NCI-H1105 treated with DMSO at 0.1 percent for 48 hours (cell line): ENCODE measurements at places on chromosomes 5 and 9.
A peak's percentile ranks its signal among the peaks of the same experiment; 100 is the strongest.

- DNase-seq, result peak; percentile 77
These were observed 143.7 kb upstream of the SLC30A5 start for GRCh38 chr5:68950125-68950524.

DNA sequence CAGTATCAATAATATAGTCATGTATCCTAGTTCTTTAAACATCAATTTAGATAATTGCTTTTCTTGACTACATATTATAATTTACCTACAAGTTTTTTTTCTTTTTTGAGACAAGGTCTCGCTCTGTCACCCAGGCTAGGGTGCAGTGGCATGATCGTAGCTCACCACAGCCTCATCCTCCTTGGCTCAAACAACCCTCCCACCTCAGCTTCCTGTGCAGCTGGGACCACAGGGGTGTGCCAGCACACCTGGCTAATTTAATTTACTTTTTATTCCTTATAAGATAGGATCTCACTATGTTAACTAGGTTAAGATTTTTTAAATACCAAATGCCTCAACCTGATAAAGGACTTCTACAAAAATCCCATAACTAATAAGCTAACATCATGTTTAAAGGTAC lies 21.1 kb downstream of the UIMC1 start:
- DNase-seq, result no peak

- no peak for DNase-seq
These were observed 337.8 kb downstream of the DEPDC1B start for GRCh38 chr5:60362158-60362557.

GRCh38 chr5:136295914-136296313 lies 69.4 kb downstream of the TRPC7 start:
- no peak for DNase-seq

DNA sequence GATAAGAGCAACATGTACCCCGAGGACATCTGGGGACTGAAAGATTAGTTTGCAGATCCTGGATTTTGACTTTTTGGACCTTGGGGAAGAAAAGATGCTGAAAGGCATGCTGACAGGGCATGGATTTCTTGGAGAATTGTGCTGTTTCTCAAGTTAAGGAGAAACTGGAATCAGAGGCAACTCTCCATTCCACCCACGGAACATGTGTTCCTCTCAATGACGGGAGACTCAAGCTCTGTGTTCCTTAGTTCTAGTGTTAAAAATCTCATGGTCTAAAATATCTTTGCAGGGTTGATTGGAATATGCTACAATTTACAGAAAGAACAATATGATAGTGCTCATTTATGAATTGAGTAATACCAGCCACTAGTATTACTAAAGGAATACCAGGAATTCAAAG lies 34.4 kb upstream of the CDH12 start:
- no peak for DNase-seq

DNA sequence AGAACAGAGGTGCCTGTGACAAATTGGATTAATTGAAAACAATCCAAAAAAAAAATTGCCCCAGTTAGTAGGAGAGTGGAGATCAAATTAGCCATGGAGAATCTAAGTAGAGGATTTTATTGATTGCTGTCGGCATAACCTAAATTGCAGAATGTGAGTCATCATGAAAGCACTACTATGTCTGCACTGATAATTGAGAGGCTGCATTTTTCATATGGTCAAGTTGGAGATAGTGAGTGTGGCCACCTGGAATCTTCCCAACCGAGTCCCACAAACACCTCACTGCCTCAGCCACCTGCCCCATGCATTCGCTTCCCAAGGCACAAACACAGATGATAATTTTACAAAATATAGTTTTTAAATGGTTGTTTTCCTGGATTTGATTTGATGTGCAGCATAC lies 123.7 kb downstream of the NTRK2 start:
- no peak for DNase-seq

- no peak for DNase-seq
These were observed 45.3 kb upstream of the NAA35 start for GRCh38 chr9:85895685-85896084.

GRCh38 chr5:89707891-89708290 lies 701.7 kb downstream of the CETN3 start:
- DNase-seq, result no peak

GRCh38 chr5:154237946-154238345 lies 47.4 kb downstream of the GALNT10 start:
- DNase-seq, result no peak

- DNase-seq, result no peak
These were observed 1.1 kb upstream of the UBAP2 start for GRCh38 chr9:34049630-34050384.

GRCh38 chr5:112594941-112595340 lies 142.7 kb upstream of the APC start:
- DNase-seq, result no peak

DNA sequence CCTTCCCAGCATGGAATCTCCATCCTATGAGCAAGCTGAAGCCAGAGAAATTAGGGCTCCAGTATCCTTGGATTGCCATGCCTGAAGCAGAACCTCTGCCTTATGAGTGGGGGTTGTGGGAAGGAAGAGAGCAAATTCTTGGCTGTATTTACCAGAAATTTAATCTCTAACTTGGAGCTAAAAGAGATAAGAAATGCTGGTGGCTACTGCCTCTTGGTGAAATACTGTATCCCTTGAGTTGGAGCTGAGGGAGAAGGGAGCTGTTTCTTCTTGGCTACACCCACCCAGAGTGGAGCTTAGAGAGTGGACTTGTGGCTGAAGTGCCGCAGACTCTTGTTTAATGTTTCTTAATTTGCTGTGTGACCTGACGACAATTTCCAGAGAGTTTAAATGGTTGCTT lies 447.3 kb downstream of the ARHGEF28 start:
- DNase-seq, result no peak

GRCh38 chr9:110742741-110743371 lies 74.3 kb downstream of the MUSK start:
- no peak for DNase-seq

DNA sequence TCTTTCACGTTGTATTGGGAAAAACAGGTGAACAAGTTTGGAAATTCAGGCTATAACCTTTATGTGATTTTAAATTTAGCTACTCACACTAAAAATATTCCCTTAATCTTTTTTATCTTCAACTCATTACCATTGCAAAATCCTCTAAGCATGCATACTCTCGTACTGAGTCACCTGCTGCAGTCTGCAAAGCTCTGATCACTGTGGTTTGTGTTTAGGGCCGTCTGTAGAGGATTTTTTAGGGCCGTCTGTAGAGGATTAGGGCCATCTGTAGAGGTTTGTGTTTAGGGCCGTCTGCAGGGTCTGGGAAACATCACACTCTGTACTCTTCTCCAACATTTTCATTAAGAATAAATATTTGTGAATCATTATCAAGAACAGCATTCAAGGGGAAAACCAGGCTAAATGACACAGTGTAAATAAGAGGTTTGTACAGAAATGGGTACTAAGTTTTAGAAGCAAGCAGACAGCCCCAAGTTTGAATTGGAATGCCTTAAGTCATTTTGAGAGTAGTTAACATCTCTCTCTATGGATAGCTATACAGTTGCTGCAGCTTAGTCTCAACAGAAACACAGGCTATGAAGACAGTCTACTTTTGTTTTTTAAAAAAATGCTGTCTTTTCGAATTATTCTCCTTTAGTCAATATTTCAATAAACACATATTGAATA lies 155.0 kb upstream of the TSLP start:
- DNase-seq, result no peak

DNA sequence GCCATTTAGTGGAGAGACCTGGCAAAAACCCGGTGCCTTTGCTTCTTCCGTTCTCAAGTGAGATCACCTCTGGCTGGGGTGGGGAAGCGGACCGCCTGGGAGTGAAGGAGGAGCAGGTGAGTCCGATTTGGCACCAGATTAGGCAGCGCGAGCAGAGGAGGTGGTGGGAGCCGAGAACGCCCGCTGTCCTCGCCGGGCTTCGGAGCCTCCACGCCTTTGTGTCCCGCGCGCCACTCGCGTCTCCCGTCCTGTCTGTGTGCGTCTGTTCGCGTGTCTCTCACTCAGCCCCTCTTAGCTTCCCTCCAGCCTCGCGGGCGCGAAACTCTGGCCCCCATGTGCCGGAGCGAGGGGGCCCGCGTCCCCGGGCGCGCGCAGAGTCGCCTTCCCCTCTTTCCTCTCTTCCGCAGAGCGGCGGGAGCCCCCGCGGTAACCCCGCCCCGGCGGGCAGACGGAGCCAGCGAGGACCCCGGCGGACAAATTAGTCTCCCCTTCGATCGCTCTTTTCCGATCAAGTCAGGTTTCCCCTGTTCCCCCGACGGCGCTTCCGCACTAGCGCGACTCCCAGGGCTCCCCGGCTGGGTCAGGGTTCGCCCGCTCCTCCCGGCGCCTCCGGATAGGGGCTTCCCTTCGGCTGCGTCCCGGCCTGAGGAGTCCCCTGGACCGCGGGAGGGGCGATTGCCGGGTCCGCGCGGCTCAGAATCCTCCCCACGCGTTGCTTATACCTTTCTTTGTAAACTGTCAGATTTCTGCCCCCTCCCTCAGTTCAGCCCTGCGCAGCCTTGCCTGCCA lies 7.1 kb downstream of the POU4F3 start:
- no peak for DNase-seq

DNA sequence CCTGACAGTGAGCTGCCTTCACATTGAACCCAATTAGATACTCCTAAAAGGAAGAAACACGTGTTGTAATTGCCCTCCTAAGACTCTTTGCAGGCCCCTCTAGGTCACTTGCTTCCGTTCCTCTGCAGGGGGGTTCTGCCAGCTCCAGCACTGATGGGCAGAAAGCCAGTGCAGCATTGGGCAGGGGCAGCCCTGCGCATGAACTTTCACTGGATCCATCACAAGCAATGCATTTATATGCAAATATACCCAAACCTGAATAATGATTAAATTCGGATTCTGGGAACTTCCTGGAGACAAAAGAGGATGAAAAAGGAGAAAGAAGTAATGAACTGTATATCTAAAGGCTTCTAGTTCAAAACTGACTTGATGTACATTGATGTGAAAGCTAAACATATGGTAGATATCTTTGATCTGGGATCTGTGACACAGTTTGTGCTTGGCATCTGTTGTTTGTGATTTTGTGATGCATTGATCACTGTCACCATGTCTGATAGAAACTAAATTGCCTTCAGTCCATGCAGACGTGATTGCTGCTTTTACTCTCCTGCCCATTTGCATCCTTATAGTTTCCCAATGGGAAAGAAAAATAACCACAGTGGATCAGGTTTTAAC lies 313.4 kb downstream of the DEPDC1B start:
- DNase-seq, result no peak

- no peak for DNase-seq
These were observed 38.7 kb downstream of the APC start for GRCh38 chr5:112776301-112776856.

DNA sequence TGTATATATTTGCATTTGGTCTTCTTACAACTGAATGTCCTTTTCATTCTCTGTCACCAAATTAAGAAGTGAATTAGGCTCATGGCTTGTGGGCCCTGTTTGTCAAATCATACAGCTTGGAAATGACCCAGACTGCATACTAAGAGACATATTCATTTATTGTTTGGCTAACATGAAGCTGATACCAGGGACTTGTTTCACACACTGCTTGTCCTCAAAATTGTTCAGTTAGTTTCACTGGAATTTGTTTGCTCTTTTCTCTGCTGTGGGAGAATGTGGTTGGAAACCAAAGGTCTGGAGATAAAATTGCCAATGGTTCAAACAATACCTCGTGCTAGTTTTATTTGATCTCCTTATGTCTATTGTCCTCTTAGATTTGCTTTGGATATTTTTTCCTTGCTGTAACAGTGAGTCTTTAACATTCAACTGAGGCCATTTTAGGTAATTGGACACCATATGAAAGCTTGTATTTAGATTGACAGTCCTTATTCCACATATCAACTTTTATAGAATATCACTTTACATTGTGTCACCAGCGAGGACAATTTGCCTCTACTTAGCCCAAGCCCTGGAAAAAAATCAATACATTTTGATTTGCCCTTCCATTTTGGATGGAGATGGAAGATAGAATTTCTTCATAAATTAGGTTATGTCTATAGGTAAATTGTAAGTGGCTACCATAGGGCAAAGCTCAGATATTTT lies 144.3 kb upstream of the MTAP start:
- DNase-seq, result peak; percentile 5

DNA sequence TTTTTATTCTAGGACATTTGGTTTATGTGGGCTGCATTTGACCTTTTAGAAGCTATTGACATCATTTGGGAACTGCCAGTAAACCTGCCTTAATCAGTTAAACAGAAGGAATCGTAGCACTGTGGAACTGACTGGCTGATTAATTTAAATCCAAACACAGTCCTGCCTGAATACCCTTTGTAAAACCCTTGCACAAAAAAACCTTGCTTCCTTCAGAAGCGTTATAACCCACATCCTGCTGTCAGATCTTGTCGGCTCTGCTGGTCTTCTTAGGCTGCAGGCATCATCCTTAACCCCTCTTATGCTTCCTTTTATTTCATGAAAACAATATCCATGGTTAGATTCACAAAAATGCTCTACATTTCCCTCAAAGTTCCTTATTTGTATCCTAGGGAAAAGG lies 46.3 kb downstream of the PAM start:
- no peak for DNase-seq

- DNase-seq, result peak; percentile 30
These were observed 552 bp downstream of the TMEM141 start for GRCh38 chr9:136791516-136792276.

DNA sequence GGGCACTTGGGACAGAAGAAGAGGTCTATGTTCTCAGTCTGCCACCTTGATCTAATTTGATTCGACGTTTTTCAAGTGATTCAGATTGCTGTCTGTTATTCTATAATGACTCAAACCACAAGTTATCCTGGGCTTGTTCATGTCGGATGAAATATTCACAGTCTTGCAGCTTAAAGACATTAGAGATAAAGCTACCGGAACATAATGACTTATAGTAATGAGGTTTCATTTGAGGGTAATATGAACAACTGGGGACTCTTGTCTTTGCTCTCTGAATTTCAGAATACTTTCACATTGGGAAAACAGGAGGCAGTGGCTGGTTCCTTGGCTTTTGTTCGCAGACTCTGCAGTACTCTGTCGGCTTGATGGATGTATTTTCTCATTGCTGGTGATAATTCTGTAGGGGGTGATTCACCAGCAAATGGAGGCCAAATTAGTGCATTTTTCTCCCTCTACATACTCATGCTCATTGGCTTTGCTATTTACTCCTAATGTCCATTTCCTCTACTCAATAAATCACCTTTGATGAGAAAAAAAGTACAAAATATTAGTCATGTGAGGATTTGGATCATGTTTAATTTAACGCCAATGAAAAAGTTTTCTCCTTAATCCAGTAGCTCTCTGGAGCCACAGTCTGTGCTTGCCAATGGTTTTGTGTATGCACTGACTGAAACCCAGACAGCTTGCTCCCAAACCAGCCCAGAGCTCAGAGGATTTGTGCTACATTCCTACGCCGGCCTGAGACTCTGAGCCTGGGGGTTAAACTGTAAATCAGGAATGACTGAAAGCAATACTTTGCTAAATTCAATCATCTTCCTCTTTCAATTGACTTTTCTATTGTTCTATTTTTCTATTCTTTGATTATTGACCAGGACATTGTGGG lies 154.7 kb upstream of the ANKH start:
- DNase-seq, result no peak
